ENCODE measurements at places on chromosomes 7 and 10. TPM values are rescaled to one million over a fixed set of nuclear protein-coding genes. Genes with fewer than 3 reads are reported as not detected.

DNA sequence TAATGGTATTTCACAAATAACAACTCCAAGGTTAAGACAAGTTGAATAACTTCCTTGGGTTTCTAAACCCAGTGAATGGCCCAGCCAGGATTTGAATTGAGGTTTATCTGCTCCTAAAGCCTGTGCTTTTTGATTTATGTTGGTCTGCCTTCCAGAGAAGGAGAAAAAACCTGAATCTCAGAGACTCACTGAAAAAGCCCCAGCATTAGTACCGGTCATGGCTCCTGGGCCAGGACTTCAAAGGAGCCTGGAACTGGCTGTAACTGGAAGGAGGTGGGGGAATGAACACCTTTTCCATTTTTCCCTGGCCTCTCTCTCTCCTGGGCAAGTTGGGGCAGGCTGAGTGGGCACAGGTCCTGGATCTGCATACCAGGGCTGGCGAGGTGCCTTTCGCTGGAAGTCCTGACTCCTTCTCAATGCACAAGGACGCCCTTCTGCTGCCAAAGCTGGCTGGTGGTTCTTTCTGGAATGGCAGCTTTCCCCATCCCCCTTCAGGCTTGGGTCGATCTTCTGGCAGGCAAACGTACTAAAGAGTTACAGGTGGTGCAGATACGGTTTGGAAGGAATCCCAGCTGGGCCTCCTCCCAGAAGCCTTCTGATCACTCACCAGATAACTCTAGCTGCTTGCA is 268.2 kb downstream of the PTEN start:
- no peak for DNase-seq

DNA sequence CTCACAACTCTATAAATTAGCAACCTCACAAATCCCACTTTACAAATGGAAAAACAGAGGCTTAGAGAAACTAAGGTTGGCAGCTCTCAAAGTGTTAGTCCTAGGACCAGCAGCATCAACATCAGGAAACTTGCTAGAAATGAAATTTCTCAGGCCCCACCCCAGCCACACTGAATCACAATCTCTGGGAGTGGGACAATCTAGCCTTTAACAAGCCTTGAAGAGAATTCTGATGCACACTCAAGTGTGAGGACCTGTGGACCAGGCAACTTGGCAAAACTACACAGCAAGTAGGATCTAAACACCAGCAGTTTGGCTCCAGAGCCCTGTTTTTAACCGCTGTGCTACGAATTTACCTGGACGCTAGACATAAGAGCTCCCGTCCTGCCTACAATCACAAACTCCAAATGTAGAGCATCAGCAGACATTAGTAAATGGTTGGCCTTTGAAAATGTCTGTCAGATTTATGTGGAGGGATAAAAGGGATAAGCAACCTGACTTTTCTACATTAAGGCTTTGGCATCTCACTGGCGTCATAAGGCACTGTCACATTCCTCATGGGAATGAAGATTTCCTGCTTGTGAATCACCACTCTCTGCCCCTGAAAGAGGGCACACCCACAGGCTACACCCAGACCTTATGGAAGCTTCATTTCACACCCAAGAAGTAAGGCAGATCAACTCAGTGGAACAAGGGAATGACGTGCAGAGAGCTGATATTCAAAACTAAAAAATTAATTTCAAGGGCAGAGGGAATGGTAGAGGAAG is 34.5 kb downstream of the PPP1R3C start:
- DNase-seq = no peak

DNA sequence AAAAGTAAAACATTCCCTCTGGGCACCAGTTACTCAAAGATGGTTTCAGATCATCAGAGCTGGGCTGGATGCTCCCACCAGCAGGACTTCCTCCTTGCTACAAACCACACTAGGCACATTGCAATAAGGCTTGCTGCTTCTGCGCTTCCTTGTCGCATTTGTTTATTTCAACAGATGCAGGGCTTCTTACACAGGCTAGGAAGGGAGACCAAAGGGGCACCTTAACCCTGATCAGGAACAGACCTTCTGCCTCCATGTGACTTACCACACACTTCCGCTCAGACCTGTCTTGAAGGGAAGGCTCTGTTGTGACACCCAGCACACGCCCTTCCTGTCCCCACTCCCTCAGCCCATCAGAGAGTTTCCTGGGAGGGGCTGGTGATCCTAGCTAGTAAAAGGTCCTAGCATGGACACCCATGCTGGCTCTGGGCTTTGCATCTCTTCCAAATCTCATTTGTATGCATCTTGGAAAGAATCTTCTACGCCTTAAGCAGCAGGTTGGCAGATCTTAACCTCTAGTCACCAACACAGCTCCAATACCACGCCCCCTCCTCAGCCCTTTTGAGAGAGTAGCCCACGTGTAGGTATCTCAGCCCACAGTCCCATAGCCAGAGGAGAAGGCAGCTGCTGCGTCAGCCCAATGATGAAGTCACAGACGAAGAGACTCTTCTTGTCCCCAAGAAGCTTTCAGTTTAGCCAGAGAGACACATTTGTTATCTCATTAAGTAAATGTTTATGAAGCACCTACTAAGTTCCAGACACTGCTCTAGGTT is 47.1 kb upstream of the SVIL start:
- no peak for DNase-seq

DNA sequence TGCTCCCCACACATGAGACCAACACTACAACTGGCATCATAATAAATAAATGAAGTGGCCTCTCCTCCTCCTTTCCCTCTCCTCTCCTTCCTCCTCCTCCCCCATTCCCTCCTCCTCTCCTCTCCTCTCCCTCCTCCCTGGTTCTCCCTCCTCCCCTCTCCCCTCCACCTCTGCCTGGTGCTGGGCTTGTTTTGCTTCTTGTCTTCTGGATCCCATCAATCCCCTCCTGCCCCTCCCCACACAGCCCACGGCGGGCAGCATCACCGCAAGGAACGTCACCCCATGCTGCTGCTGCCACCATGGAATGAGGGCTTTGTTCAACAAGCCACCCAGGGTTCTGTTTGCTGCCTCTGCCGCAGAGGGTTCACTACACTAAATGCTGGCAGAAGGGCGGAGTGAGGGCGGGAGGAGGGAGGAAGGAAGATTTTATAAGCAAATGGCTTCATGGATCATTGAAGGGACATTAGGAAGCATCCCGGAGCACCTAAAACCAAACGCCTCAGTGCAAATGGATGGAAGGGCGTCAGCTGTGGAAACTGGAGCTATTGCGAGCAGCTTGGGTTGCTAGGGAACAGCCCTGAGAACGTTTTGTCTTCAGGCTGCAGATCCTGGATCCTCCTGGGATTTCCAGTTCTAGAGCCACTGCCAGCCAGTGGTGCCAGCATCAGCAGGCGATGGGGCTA is 379.7 kb upstream of the ZMIZ1 start:
- peak; percentile 73 for DNase-seq

GRCh38 chr10:112282086-112282485 is 1.1 kb upstream of the TECTB start:
- DNase-seq = no peak

The ABCF2 gene
- 75.4 TPM for polyA plus RNA-seq

DNA sequence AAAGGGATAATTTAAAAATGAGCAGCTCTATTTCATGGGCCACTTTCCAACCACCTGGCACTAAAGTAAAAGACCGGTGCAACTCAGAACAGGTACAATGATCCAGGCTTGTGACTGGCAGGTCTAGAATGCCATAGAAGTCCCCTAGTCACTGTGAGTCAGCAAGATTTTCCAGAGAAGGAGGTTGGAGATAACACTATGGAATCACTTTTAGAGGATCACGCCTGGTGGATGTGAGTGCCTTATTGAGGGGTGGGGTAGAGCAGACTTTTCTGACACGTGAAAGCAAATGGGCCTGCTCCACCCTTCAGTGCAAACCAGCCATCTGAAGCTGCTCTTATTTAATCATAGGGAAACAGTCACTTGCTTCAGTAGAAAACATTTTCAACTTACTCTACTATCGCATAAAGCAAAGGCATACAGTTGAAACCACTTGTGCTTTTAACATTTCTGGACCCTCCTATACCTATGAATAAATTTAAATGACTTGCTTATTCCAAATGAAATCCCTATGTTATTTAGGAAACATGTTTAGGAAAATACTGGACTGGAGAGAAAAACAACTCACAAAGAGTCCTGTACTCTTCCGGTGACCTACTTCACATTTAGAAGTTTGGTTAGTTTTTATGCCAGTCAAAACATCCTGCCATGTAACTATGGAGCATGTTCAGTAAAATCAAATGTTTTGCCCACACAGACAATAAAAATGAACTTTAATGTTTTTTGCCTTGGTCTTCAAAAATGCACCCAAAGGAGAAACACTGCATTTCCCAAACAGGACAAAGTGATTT is 21.5 kb upstream of the AKR1C1 start:
- no peak for DNase-seq

DNA sequence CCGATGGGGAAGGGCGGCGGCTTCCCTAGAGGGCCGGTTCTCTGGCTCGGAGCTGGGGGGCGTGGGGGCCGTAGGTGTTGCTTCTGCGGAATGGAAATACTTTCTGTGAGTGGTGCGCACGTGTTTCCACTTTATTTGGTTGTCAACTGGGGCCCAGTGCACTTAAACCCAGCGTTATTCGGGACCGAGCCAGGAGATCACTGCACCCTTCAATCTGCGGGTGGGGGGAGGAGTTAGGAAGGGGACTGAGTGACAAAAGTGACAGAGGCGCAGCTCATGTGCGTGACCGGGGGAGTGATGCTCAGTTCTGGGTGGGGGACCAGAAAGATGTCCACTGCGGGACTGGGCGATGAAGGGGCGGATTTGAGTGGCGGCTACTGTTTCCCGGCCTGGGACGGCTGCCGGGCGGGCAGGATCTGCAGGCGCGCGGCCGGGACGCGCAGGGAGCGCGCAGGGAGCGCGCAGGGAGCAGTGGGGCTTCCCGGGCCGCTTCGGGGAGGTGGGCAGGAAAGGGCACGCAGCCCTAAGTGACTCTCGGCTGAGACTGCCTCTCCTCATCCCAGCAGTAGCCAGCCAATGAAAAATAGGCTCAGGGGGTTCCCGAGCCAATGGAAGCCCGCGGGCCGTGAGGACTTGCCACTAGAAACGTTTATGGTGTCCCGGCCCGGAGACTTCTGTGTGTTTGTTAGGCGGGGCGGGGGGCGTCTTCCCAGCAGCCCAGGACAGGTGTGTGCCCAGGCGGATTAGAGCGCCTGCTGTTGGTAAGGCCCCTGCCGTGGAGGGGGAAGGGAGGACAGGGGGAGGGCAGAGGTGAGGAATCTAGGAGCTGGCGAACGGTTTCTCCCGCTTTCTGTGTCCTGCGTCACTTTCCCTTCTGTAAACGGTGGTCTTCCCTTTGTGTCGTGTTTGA is 54.3 kb upstream of the KDM7A start:
- peak; percentile 98 for DNase-seq

The LRRC61 gene
- polyA plus RNA-seq = 0.93 TPM

DNA sequence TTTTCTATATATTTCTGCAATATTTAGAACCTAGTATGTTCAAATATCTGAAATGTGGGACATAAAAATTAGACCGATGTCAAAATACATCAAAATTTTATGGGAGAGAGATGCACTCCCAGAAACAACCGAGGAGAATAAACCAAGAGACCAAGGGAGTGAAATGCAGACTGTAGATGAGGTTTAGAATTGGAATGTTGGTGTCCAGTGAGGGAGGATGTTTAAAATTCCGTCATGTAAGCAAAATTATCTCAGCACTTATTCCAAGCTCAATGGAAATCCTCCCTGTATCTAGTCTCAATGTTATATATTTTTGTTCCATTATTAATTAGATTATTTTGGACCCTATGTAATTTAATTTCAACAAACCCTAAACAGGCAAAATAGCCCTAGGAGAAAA is 61.9 kb upstream of the MAGI2 start:
- DNase-seq = no peak

DNA sequence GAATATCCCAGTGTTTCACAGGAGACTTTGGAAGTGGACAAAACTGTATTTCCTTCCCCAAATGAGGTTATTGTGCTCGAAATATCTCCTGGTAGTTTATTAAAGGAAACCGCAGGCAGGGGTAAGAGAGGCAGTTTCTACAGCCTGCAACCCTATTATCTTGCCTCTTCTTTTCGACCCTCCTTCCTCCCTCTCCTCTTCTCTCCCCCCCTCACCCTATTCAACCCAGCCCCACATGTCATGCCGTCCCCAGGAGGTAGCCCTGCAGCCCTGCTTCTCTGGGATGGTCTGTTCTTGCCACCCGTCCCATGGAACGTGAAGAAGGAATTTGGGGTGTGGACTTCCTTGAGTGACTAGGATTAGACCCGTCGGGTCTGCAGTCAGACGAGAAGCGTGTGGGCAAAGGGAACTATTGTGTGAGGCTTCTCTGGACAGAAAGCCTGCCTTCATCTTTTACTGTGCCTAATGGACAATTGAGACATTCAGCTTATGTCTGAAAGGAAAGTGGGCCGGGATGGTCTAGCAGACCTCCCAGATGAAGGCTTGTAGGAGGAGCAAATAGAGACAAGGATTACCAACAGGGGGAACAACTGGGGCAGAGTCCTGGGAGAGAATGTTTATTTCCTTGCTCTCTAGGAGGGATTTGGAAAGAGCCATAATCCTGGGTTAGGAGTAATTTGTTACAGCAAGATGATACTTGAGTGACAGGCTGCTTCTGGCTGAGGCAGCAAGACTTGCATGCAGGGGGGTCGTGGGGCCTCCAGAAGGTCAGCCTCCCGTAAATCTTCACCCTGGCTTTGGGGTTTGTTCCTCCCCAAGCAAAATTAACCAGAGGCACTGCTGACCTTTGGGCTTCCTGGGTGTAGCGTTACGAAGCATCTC is 77.8 kb downstream of the TCF7L2 start:
- no peak for DNase-seq

- no peak for DNase-seq
These were observed 70.9 kb downstream of the HGF start for GRCh38 chr7:81698965-81699364.

GRCh38 chr10:131620314-131620713 is 280.5 kb upstream of the PPP2R2D start:
- DNase-seq = no peak

GRCh38 chr7:135537905-135538304 is 19.8 kb upstream of the NUP205 start:
- no peak for DNase-seq

- DNase-seq = no peak
These were observed 581.7 kb upstream of the POT1 start for GRCh38 chr7:125511310-125511709.

The NPY4R2 gene
- not detected for polyA plus RNA-seq

GRCh38 chr10:134247-135131 is 766 bp upstream of the ZMYND11 start:
- peak; percentile 83 for DNase-seq

The TEX47 gene
- not detected for polyA plus RNA-seq

GRCh38 chr7:154177584-154177983 is 125.4 kb downstream of the DPP6 start:
- DNase-seq = no peak

The CALML5 gene
- polyA plus RNA-seq = not detected

GRCh38 chr7:39413636-39414223 is 152.5 kb upstream of the YAE1 start:
- peak; percentile 33 for DNase-seq

DNA sequence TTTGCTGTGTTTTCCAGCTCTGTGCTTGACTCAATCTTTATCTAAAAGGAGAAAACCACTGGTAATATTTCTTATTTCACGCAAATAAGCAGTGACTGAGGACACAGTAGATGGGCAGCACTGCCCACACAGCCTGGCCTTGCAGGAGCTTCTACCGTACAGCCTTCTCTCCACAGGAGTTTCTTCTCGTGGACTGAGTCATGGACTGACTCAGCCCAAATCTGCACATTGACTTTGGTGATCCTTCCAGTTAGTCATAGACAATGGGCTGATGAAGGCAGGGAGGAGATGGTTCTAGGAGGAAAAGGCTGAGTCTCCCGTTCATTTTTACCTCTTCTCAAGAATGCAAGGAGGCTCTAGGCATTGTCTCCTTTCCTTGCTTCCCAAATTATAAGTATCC is 200.7 kb downstream of the RAPGEF5 start:
- DNase-seq = no peak
